ENCODE measurements at places on chromosomes 2 and 18. TPM values are rescaled to one million over a fixed set of nuclear protein-coding genes. Genes with fewer than 3 reads are reported as not detected.
A peak's percentile ranks its signal among the peaks of the same experiment; 100 is the strongest.

GRCh38 chr18:25503567-25504081 is 151.7 kb upstream of the ZNF521 start:
- ATAC-seq = peak; percentile 94

DNA sequence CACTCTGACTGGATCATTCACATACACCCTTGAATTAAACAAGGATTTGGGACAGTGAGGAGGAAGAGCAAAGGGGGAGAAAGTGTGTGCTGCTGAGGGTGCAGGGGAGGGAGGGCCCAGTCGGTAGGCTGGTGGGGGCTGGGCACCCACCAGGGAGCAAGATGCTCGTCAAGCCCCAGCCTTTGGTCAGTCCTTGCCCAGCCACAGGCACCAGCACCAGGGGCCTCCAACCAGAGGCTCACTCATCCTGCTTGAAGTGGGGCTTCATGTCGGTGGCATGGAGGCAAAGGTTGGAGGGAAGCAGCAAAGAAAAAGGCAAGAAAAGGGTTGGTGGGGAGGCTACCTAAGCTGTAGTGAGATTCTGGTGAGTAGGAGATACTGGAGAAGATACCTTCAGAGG is 21.9 kb downstream of the CDC42EP3 start:
- no peak for ATAC-seq

GRCh38 chr18:56083097-56083521 is 495.1 kb upstream of the TCF4 start:
- ATAC-seq = peak; percentile 5

DNA sequence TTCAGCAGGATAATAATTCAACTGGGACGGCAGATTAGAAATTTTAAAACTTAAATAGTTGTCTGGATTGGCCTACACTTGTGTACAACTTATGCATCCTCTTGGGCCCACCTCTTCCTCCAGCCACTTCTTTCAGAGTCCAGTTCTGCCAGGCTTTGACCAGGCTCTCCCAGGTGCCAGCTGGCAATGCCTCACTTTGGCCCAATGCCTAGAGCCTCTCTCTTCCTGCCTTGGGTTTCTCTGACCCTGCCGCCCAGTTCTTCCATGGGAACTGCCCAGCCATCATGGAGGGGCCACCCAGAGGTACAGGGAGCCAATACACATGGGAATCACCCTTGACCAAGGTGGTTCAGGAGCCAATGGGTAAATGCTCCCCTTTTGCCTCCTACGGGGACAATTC is 135.5 kb downstream of the IRS1 start:
- no peak for ATAC-seq

Gene REEP1
- total RNA-seq = 75.7 TPM

DNA sequence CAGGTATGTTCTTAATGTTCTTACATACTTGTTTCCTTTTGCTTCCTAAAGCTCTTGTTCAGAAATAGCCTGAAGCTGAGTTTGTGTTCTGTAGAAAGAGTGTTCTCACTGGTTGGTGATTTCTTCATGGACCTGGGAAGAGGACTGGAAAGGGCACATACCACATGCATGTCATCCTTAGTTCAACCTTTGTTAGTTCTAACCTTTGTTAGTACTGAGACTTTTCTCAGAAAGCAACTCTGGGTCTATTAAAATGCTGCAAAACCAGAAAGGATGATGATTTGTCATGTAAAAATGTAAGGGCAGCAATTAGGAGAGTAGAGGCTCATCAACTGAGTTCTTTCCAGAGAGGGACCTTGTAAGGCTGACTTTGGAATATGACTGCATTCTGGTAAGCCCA is 2.5 kb upstream of the FAP start:
- ATAC-seq = no peak

GRCh38 chr2:105103481-105103880 is 65.6 kb downstream of the MRPS9 start:
- ATAC-seq = no peak

GRCh38 chr2:224085246-224085645 is 46.2 kb upstream of the SERPINE2 start:
- no peak for ATAC-seq

Gene TMEM198
- total RNA-seq = 9.5 TPM

GRCh38 chr2:229611360-229611759 is 103.0 kb downstream of the DNER start:
- no peak for ATAC-seq

- ATAC-seq = peak; percentile 16
These were observed 3.0 kb downstream of the EVX2 start for GRCh38 chr2:176080540-176081375.

DNA sequence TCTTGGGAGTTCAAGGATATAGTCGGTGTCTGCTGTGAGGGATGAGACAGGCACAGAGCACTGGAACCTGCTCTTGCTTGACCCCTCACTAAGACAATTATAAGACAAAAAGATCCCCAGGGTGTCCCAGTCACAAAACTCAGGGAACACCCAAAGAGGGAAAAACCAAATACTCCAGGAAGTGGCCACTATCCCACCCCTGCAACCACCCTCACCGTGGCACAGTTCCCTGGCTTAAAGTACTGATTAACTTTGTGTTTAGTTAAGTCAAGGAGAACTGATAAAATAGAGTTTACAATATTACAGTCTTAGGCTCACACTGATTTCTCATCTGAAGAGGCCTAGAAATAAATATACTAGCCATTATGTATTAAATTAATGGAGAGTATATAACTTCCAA is 13.5 kb downstream of the IL36B start:
- ATAC-seq = no peak

DNA sequence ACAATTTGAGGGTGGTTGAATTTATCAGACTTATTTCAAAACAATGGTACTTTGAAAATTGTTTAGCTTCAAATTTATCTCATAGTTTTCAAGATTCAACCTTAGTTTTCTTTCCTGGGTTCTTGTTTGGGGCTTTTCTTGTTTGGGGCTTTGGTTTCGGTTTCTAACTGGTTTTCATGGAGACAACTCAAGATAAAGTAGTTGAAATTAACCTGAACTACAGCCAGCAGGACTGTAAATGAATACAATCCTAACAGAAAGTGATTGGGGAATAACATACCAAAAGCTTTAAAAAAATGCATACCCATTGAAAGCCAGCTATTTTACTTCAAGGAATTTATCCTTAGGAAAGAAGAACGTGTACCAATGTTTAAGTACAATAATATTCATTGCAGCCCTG is 133.5 kb upstream of the SLC14A2 start:
- no peak for ATAC-seq

Gene GKN1
- not detected for total RNA-seq

GRCh38 chr2:188244383-188244782 is 47.3 kb upstream of the GULP1 start:
- ATAC-seq = no peak

- no peak for ATAC-seq
These were observed 381.6 kb downstream of the DSEL start for GRCh38 chr18:67134911-67135310.

DNA sequence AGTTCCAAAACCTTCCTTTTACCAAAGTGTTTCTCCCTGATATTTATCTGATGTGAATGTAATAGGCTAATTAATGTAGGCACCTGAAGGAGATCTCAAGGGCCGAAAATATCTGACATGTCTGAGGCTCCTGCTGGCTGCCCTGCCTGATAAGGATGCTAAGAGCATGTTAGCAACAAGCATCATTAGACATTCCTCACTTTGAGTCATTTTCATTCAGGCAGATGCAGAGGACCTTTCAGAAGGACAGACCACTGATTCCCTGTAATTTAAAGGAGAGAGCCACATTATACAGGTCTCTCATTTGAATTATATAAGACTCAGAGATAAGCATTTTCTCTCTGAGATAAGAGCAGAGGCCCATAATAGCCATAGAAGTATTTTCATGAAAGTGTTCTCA is 222.4 kb upstream of the NCKAP5 start:
- no peak for ATAC-seq

DNA sequence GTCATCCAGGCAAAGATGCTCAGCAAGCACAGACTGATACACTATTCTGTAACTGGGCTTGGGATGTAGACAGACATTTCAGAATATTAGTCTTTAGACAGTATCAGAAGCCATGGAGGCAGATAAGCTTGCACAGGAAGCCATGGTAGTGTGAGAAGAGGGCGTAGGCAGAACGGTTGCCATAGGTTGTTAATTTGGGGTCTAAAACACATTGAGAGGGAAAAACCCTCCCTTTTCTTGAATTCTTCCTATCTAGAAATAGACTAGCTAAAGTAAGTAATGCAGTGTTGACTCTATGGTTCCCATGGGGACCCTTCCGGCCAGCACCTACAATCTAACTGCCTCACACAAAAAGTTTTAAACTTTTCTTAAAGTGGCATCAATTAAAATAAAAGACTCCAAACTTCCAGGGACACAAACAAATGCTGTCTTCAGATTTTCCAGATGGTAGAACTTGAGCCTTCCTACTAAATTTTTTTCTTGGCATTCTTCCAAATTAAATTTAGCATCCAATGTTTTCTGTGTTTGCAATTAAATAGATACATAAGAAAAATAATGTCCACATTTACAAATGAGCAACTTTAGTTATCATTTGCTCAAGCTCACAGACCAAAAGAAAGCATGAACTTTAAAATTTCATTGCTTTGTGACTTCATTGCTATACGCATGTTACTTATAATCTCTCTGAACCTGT is 1.9 kb downstream of the PRKRA start:
- ATAC-seq = no peak

Gene GNAL
- 24.4 TPM for total RNA-seq

GRCh38 chr2:189674374-189675112 is at the start of gene ANKAR:
Gene ANKAR (plus strand): TSS chr2:189674670. CDS start chr2:189676491, 1,821 bp downstream.
- peak; percentile 99 for ATAC-seq

- no peak for ATAC-seq
These were observed 1237.8 kb downstream of the SUCLG1 start for GRCh38 chr2:83221258-83221657.

GRCh38 chr18:59141294-59142068 is 1.8 kb downstream of the SEC11C start:
- ATAC-seq = no peak

GRCh38 chr2:12168791-12169388 is 422.5 kb downstream of the LPIN1 start:
- peak; percentile 88 for ATAC-seq
